CD4-positive, alpha-beta T cell treated with Interleukin-4 for 1 hour (primary cell): ENCODE measurements at places on chromosomes 11 and 22.

GRCh38 chr11:77201991-77202841 is 74.2 kb downstream of the MYO7A start:
- DNase-seq, result no peak

DNA sequence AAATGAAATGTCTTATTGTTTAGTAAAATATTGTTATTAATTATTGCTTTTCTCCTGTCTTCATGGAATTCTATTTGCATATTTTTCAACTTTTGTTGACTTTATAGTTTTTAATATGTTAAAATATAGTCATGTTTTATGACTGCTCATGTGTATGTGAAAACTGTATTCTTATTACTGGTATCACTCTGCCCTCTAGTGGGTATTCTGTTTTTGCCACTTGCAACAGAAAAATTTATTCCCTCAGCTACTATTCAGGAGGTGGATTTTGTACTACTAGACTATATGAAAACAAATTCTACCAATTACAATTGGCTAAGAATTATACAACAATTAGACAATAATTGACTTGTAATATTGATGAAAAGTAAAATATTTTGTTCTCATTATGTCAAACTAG is 45.0 kb downstream of the OR4C6 start:
- DNase-seq, result no peak

DNA sequence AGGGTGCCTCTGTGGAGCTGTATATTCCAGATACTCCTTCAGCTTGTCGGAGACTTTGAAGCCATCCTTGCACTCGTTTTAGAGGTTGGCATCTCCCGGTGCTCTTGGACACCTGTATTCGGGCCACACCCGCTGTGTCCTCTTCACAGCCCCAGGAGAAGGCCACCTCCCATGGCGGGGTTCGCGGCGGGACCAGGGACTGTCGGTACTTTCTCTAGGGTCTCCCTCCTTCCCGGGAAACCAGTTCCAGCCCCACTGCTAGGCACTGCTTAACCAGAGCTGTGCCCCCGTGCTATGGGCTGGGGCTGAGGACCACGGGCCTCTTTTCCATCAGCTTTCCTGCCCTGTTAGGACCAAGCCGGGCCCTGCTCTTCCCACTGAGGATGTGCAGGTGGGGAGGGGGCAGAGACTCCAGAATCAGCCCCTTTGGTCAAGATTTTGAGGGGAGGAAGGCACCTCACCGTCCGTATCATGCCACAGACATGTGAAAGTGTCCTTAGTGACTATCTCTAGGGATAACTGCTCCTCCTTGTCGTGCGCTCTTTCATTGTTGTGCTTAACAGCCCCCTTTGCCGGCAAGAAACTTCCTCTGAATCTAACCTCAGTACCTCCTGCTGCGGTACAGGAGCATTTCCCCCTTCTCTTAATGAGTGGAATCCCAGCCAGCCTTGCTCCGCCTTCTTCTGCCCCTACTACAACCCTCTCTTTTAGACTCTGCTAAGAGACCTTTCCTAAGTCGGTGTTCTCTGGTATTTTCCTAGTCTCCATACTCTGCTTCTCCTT is 1.2 kb upstream of the B3GAT1 start:
- DNase-seq, result no peak

- no peak for DNase-seq
Measured at GRCh38 chr11:115710980-115711379, 206.8 kb upstream of the CADM1 start.

GRCh38 chr22:42610186-42610585 is 4.5 kb downstream of the POLDIP3 start:
- no peak for DNase-seq

DNA sequence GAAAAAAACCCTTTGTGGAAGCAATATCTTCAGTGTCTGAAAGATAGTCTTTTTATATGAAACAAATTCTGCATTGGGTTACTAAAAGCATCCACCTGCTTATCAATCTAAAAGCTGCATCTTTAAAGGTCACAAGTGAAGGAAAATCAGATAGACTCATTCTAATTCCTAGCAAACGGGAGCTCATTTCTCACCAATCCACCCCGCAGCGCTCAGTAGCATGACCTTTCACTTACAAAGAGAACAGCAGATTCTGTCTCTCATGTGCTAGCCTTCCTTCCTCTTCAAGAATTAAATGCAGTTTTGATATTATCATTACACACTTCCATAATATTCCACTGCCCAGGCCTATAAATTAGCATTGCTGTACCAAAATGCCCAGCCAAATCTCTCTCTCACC is 212.9 kb downstream of the CADM1 start:
- DNase-seq, result no peak

DNA sequence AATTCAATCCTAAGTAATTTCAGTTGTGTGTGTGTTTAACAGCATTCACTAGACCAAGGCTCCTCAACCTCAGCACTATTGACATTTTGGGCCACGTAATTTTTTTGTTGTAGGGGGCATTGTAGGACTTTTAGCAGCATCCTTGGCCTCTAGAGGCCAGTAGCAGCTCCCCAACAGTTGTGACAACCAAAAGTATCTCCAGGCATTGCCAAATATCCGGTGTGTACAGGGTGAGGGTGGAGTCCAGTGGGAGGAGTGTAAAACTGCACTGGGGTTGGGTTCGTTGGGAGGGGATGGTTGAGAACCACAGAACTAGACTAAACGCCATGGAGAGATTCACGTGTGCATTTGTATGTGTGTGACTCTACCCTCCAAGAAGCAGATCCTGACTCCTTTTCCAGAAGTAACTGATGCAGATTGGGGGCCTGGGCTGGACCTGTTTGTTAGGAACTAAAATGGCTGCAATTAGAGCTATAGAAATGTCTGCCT is 5.9 kb upstream of the PHF21A start:
- peak; percentile 84 for DNase-seq

DNA sequence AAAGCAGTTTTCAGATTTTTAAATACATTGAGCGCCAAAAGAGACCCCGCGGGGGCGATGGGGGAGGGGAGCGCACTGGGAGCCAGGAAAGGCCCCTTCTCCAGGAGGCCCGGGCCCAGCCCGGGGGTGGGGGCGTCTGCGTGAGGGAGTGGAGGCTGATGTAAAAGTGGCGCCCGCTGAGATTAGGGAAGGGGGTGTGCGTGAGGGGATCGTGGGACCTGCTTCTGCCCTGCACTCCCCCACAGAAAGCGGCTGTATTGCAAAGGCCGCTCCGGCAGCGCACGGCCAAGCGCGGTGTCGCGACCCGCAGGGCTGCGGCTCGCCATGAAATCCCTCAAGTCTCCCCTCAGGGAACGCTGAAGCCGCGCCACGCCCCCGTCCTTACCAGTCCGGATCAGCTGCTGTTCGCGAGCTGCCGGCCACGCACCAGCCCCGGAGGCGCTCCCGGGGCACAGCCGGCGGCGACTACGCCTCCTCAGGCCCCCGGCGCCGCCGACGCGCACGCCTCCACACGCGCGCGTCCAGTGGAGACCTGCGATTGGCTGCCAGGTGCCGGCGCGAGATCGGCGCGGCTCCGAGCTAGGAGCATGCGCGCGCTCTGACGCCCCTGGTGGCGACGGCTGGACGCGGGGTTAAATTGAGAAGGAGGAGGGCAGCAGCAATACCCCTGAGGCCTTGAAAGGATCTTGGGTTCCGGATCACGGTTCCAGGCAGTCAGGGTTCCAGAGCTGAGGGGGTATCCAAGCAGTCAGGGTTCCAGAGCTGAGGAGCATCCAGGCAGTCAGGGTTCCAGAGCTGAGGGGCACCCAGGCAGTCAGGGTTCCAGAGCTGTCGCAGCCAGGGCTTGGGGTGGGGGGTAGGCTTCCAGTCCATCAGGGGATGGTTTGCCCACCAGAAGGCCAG is at the start of gene ZNF280B:
ZNF280B (minus strand) TSS at position 469 of the 903 bp plus-strand sequence. CDS start 19,344 bp downstream, outside the sequence.
- peak; percentile 85 for DNase-seq

GRCh38 chr11:131455843-131456704 is 85.7 kb downstream of the NTM start:
- no peak for DNase-seq

DNA sequence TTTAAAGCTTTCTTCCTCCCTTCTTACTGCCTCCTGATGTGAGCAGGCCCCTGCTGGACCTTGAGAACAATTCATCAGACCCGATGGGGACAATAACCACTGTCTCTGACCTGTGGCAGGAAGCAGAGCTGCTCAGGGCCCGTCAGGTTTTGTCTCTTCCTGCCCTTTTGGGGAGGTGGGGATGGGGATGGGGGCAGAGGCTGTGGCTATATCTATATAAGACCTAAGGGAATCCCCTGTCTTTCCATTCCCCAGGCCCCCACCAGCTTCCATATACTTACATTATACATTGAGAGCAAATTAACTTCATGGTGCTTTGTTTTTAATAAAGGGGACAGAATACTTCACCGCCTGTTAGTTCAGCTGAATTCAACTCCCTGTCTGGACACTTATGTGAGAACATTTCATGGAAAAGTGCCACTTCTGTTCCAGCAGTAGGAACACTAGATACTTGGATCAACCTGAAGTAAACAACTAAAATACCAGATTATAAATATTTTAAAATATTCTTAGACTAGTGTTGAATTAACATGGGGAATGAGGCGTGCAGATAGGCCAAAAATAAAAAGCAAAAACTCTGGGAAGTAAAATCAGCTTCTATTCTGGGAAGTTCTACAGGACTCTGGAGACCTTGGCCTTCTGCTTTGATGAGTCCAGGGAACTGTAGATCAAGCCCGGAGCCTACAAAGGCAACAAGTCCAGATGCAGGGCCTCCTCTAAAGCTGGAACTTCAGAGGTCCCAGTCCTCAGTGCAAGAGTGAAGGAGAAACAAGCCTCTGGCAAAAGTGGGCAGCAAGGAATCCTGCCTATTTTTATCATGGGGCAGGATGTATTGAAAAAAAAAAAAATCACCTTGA is 11.1 kb downstream of the ZP1 start:
- DNase-seq, result no peak

DNA sequence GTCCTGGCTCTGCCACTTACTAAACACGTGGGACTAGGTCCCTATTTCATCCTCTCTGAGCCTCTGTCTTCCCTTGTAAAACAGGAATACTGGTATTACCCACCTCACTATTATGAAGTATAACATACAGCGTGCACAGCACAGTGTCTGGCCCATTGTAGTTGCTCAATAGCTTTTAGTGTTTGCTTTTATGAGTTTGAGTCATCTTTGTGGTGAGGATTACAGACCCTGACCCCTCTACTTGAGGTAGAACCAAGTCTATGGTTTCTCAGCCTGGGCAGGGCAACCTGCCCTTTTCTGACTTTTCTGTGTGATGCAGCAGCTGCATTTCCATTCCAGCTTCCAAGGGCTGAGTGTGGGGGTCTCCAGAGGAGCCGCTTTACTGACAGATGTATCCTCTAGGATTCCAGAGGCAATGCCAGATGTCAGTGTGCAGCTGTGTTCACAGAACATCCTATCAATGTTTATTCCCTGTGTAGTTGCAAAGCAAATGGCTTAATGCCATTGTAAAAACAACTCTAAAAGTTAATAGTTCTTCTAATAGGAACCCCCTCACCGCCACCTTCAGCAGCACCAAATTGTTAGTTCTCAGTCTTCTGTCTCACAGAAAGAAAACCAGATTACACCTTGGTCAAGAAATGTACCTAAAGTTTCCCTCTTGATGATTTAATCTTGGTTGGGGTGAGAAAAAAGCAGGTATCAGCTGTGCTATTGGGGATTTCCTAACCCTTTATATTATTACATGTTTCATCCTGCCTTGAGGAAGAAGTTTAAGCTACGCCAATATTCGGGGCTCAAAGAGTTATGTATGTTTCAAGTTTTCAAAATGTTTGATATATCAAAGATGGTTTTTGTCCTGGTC is 16.8 kb downstream of the PRR5L start:
- no peak for DNase-seq

GRCh38 chr11:115349335-115350017 is 154.7 kb downstream of the CADM1 start:
- no peak for DNase-seq

DNA sequence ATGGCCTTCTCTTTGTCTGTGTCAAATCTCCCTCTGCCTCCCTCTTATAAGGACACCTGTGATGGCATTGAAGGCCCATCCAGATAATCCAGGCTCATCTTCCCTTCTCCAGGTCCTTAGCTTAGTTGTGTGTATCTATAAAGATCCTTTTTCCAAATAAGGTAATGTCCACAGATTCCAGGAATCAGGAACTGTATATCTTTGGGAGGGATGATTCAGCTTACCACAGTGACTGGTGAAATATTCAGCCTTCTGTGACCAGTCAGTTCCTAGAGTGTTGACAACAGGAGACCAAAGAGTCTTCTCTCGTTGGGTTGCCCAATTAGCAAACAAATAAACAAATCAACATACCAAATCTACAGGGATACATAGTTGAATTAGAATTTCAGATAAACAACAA is 175.8 kb downstream of the MPPED1 start:
- no peak for DNase-seq

GRCh38 chr11:1915795-1916131 is 3.7 kb upstream of the TNNT3 start:
- DNase-seq, result no peak

DNA sequence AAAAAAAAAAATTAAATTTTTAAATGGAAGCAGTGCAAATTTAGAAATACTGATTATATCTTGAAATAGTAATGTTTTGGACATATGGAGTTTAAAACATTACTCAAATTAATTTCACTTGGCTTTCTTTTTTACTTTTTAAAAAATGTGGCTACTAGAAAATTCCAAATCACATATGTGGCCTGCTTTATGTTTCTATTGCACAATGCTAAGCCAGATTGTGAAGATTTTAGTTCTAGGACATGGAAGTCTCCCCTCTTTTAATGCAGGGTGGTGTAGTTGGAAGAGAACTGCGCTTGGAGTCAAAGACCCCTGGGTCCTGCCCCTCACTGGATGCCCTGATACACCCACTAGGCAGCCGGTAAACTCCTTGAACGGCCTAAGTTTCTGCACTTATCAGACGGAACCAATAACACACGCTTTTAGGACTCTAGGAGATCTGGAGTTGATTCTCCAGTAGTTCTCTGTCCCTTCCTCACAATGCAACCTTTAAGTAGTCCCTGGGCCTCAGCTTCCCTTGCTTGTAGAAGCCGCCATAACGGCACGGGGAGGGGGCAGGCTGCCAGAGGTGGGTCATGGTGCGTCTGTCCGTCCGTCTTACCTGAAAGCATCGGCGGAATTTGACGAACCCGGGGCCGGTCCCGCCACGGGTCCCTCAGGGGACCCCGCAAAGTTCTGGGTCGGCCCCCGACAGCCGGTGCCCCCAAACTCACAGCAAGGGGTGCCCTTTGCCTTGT is 505 bp downstream of the FAM227A start:
- DNase-seq, result no peak

DNA sequence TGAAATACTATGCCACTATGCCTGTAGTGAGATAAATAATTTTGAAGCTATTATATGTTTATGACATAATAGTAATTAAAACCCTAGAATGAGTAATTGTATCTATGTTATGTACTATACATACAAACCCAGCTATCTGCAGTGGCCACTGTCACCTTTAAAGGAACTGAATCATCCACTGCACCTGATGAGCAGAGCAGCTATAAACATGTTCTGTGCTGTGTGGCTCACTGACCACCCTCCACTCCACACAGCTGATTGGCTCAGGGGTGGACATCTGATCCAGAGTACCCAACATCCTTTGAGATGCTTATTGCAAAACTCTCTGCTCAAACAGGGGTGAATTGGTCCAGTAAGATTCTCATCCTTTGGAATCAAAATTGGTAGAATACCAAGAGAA is 19.2 kb upstream of the RRAS2 start:
- DNase-seq, result no peak

- DNase-seq, result peak; percentile 55
Measured at GRCh38 chr11:60457576-60457975, 1.9 kb downstream of the MS4A1 start.
